T follicular helper cell (primary cell): ENCODE measurements at places on chromosomes 3 and 15.

DNA sequence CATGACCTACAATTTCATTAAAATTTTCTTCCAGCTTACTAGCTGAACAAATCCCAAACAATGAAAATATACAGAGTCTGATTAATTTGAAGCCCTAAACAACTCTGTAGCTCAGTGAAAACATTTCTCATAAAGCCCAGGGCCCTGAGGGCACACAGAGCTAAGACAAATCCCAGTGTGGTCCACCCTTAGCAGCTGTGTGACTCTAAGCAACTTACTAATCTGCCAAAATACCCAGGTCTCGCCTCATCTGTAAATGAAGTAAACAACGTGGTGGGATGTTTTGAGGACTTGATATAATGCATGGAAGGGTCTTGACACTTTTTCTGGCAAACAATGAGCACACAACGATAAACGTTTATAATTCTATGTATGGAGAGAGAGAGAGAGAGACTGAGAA is 158.4 kb downstream of the FHIT start:
- DNase-seq = no peak

- no peak for DNase-seq
These were observed 2.6 kb downstream of the TSEN2 start for GRCh38 chr3:12486916-12487315.

DNA sequence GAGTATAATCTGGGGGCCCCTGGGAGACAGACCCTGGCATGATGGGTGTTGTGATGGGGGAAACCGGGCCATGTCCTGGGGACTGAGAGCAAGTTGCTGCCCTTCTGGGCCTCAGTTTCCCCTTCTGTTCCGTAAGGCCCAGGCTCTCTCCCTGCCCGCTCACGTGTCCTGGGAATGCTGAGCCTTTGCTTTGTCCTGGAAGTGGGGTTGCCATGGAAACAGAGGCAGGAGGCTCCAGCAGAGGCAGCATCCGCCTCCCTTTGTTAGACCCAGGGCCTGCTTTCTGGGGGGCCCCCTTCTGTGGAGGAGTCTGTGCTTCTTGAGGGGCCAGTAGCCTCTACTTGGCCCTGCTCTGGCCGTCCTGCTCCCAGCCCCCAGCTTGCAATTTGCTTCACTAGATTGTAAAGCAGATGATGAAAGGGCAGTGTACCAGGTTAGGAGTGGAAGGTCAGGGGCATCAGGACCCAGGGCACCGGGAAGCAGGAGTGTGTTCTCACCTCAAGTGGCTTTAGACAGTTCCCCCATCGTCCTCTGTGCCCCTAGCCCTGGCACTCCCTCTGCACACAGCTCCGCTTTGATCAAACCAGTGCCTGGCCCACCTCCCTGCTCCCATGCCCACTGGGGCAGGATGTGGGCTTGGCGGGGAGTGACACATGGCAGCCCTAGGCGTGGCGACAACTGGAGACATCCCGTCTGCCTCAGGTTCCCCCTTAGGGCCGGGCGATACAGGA is 105.6 kb downstream of the FBLN2 start:
- DNase-seq = peak; percentile 10

DNA sequence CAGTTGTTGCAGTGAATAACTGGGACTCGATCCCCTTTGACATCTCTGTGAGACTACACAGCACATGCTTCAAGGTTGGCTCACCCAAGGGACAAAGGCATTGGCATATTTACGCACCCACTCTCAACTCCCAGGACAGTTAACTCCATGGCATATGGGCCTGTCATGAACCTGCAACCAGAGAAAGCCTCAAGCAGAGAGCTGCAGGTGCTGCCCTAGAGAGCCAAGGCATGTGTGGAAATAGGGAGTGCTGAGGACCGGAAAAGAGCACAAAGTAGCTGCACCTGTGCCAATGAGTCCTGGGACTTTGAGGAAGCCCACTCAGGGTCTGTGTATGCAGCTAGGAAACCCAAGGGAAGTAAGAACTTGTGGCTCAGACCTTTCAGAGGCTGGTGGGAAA is 32.9 kb upstream of the SLC24A5 start:
- DNase-seq = no peak

GRCh38 chr3:62248734-62249483 is 124.4 kb downstream of the FEZF2 start:
- no peak for DNase-seq

- DNase-seq = no peak
These were observed 42.1 kb downstream of the ZNF654 start for GRCh38 chr3:88101142-88101541.

DNA sequence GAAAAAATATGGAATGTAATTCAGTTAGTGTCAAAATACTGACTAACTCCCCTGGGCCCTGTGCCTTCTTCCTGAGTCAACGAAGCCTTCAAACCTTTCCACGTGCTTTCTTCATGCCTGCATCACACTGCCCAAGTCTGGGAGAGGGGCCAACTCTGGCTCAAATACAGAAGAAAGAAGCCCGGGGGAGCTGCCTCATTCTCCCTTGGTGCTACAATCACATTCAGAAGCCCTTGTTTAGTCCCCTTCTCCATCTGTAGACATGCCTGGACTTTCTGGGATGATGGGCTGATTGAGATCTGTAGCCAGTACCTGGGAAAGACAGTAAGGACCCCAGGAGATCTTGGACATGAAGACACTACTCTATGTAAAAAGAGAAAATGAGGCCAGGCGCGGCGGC is 77.8 kb upstream of the GSK3B start:
- no peak for DNase-seq

DNA sequence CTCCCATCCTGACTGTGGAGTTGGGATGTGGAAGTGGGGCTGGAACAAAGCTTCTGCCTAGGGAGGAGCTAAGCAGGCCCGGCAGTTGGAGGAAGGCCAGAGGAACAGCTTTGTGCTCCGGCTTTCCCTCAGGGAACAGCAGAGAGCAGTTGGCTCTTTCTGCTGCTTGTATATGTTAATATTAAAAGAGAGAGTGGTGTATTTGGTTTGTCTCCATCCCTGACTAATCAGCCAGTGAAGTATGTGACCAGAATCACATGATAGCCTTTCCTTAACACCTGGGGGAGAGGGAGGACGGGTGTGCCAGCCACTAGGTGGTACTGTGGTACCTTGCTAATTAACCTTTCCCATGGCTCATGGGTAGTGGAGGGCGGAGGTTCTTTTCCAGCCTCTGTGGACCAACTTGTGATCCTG is 10.0 kb downstream of the EIF2B5 start:
- DNase-seq = no peak

DNA sequence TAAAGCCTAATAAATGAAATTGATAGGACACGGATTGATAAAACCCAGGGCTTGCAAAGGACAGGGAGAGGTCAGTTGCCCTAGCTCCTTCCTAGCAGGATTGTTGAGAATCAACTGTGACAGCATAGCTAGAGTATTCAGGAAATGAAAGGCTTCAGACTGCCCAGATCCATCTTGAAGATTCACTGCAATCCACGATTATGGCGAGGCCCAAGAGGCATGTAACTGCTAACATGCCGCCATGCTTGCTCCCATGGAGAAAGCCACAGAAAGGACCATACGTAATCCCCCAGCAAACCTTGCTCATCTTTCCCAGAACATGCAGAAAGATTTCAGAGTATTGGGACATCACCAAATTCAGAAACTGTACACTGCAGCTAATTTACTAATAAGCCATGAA is 41.3 kb downstream of the MYH15 start:
- no peak for DNase-seq

DNA sequence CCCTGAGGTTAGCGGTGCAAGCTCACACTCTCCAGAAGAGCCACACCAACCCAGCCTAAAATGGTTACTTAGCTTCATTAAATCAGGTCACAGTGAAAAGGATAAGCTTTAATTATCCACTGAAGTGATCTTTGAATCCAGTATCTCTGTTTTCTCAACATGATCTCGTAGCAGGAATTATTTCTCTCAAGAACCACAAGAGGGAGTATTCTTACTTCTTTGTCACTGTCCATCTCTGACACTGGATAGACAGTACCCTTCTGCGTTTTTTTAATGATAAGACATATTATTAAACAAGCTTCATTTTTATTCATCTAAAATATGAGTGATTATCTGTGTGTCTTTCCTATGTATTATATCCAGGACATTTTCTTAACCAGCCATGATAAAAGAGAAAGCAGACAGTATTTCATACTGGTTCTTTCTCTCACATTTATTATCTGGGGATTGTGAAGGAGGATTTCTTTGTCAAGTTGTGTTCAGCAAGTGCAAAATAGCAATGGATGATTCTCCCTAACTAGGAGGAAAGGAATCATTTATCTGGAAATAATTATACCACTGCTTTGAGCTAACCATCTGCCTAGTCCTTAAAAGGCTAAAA is 105.4 kb upstream of the CCDC54 start:
- no peak for DNase-seq

- DNase-seq = no peak
These were observed 195.3 kb downstream of the FEZF2 start for GRCh38 chr3:62178032-62178431.

GRCh38 chr15:39530480-39531342 is 50.2 kb upstream of the THBS1 start:
- DNase-seq = no peak

DNA sequence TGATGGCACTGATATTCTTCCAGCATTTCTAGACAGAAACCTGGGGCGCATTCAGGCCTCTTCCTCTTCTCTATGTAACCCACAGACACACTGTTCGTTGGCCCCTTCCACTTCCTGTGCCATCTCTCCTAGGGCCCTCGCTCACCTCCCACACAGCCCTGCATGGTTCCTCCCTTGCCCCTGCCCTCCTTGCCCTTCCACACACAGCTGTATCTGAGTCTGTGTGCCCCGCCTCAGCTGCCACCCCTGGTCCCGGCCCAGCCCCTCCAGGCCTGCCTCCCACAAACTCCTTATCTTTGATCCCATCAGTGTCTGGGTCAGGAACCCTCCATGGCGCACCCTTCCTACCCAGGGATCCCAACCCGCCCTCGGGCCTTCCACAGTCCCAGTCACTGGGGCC is 37.9 kb downstream of the RAB6B start:
- DNase-seq = no peak

- DNase-seq = no peak
These were observed 116.8 kb downstream of the CHST2 start for GRCh38 chr3:143236226-143236964.

DNA sequence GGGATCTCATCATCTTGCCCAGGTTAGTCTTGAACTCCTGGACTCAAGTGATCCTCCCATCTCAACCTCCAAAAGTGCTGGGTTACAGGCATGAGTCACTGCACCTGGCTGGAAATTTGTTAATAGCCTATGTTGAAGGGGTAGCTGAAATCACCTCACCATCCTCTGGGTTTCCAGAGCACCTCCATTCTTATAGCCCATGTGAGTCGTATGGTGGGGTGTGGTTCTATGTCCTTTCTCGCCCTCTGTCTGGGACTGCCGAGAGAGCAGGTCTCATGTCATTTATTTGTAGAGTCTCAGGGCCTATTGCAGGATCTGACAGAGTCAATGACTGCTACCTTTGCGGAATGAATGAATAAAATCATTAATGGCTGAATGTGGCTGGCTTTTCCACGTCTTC is 20.9 kb downstream of the CEMIP start:
- DNase-seq = no peak

DNA sequence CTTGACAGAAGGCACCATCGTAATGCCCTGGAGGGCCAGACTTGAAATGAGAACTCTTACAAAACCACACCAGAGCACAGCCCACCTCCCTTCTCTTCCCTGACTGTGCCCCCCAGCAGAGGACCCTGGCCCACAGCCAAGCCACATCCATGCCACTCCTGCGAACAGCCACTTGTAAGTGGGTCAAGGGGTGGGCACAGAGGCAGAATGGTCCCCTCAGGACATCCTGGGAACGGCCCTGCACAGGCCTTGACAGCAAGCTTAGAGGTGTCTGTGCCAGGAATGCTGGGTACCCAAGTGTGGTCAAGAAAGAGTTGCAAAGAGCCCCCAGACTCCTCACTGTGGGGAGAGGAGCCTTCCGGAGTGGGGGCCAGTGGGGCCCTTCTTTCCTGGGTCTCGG is 33.3 kb downstream of the HCN4 start:
- DNase-seq = no peak

- no peak for DNase-seq
These were observed 7.8 kb upstream of the FAM174B start for GRCh38 chr15:92663250-92663951.

DNA sequence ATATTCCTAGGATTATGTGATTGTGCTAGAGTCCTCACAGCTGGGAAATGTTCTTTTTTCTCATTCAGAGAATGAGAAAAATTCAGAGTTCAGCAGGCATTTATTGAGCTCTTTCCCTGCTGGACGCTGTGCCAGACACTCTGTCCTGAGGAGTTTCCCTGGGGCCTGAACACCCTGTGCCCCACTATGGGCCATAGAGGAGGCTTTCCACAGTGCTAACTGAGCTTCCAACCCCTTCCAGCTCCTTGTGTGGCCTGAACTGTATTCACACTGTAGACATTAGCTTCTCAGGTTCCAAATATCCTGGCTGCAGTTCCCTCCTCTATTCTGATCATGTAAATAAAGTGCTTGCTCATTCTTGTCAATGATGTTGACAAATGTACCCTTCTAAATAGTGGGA is 10.0 kb downstream of the ABHD2 start:
- DNase-seq = no peak

- DNase-seq = no peak
These were observed 173.1 kb upstream of the TBL1XR1 start for GRCh38 chr3:177370246-177370822.

- no peak for DNase-seq
These were observed 132.6 kb upstream of the LRRN1 start for GRCh38 chr3:3666664-3667063.

- DNase-seq = no peak
These were observed 17.8 kb downstream of the MYL3 start for GRCh38 chr3:46845397-46845859.

DNA sequence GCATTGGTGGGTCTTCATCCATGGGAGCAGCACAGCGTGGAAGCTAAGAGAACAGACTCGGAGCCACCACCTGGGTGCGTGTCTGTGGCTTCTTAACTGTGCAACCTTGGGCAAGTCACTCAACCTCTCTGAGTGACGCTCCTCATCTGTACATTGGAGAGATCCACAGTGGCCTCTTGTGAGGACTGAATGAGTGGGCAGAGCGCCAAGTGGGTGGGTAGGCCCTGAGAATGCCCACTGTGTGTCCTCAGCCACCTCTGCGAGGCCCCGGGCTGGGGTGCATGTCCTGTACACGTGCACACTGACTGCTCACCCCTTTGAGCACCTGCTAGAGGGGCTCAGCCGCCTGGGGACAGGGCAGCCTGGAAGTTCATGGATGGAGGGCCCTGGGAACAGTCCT is 99.6 kb upstream of the PRR23E start:
- no peak for DNase-seq

- DNase-seq = peak; percentile 7
These were observed 498 bp downstream of the PDE12 start for GRCh38 chr3:57556459-57557084.

GRCh38 chr3:54950391-54951003 is 22.6 kb upstream of the LRTM1 start:
- no peak for DNase-seq

- DNase-seq = no peak
These were observed 8.9 kb downstream of the MKRN2OS start for GRCh38 chr3:12536423-12536822.

- no peak for DNase-seq
These were observed 121.1 kb upstream of the NANOGP8 start for GRCh38 chr15:35206060-35206675.

- DNase-seq = no peak
These were observed 34.5 kb upstream of the NFKBIZ start for GRCh38 chr3:101814835-101815234.

- no peak for DNase-seq
These were observed 79.4 kb downstream of the AAGAB start for GRCh38 chr15:67174864-67175573.
